ENCODE measurements at places on chromosomes 4 and X. TPM values are rescaled to one million over a fixed set of nuclear protein-coding genes. Genes with fewer than 3 reads are reported as not detected.

The CITED1 gene
- total RNA-seq: 3.8 TPM

The SRPK3 gene
- 1.1 TPM for total RNA-seq

The TKTL2 gene
- not detected for total RNA-seq

The STATH gene
- total RNA-seq: not detected

- no peaks in the 10 kb centered on the region for H3K4me1 ChIP-seq
- no peaks in the 10 kb centered on the region for H3K36me3 ChIP-seq
- no peak overlapping the region for H3K27ac ChIP-seq
These were observed 81.7 kb upstream of the CHRDL1 start for GRCh38 chrX:110877326-110877725.

DNA sequence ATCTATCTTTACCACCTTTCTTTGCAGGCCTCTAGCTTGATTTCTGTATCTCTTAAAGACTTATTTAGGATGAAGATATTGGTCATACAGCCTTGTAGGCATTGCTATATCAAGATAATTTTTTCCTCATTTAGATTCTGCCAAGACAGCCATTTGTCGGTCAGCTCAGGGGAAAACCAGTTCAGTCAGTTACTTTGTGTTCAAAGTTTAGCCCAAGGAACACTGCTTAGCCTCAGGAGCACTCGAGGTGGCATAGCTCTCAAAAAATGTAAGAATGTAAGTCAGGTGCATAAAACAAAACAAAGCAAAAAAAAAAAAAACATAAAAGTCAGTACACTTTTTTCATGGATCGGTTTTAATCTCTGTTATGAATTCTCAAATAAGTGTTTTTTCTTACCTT is 43.4 kb downstream of the NRK start:
- no peaks in the 10 kb centered on the region for H3K36me3 ChIP-seq
- DNase-seq: no peak
- no peak overlapping the region for H3K4me3 ChIP-seq
- no peaks in the 10 kb centered on the region for H3K4me1 ChIP-seq

GRCh38 chrX:148372925-148373324 is 127.5 kb upstream of the AFF2 start:
- H3K27ac ChIP-seq: no peak overlapping the region
- H3K27me3 ChIP-seq: no peaks in the 10 kb centered on the region
- DNase-seq: no peak
- H3K4me3 ChIP-seq: no peak overlapping the region

All from kidney (tissue), 22 donors.